ENCODE measurements at places on chromosomes 5 and 9.

- H3K4me3 ChIP-seq: peak overlapping the region; percentile 63
- H3K27ac ChIP-seq: no peak overlapping the region
- H3K27me3 ChIP-seq: peaks cover 27% of the 10 kb centered on the region
- peaks cover 50% of the 10 kb centered on the region for H3K4me1 ChIP-seq
These were observed 6.5 kb downstream of the UNC5A start for GRCh38 chr5:176816791-176817347.

DNA sequence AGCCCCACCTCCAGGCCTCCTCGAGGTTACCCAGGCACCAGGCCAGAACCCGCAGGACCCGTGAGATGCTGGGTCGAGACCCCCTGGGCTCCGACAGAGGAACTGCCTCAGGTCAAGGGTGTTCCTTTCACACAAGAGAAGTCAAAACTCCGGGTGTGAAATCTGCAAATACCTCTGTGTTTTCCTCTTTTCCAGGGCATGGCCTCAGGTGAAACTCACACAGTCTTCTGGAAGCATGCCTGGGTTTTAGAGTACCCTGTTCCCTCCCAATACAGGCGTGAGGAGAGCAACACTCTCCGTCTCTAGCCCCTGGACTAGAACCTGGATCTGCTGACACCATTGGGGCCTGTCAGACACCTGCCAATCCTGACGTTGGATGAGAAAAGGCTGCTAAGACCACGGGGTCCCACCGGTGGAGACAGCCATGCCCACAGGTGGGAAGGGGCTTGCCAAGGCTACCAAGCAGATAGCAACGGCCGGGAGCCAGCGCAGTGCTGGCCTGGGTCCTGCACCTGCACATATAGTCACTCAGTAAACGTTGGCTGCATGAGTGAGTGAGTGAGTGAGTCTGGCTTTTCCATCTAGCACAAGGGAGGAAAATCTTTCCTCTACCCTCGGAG lies 182.0 kb upstream of the PPP1R26 start:
- no peaks in the 10 kb centered on the region for H3K36me3 ChIP-seq
- no peak overlapping the region for H3K27ac ChIP-seq
- no peaks in the 10 kb centered on the region for H3K27me3 ChIP-seq

GRCh38 chr9:16252616-16253015 lies 617.9 kb downstream of the BNC2 start:
- H3K27me3 ChIP-seq: peaks cover 8% of the 10 kb centered on the region
- H3K27ac ChIP-seq: no peak overlapping the region
- no peak for DNase-seq
- H3K36me3 ChIP-seq: no peaks in the 10 kb centered on the region
- peaks cover 30% of the 10 kb centered on the region for H3K4me1 ChIP-seq

DNA sequence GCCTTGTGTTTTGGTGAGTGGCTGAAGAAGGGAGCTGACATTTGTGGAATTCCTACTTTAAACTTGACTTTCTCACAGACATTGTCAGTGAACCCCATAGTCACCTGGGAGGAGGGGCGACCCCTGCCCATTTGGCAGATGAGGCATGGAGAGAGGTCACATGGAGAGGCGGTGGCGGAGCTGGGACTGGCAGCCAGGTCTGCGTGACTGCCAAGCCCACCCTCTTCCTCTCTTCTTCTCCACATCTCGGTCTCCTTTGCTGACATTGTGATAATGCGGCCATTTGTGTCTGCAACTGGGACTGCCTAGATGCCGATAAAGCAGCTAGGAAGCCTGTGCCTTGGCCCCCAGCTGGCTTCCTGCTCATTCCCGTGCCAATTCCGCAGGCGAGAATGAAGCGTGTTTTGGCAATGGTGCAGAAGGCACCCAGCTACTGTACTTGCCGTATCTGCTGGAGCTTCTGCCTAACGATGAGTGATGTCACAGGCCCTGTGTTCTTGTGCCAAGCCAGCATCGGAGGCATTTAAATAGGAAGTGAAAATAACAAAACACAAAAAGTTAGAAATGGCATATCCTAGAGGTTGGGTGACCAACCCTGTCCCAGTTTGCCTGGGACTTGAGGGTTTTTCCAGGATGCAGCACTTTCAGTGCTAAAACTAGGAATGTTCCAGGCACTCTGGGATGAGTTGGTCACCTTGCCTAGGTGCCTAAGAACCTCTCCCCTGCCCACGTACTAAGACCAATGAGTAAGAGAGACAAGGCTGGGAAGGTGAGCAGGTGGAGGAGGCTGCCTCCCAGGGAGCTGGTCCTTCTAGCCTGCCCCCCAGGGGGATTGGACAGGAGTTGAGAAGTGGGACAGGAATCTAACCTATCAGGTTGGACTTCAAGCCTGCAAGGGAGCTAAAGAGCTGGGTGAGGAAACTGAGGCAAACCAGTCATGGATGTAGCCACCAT lies 23.6 kb downstream of the OLFML2A start:
- H3K4me3 ChIP-seq: no peak overlapping the region
- 0 out of 2 replicates have a peak, but pooled peaks cover 4% of the 10 kb centered on the region for H3K4me1 ChIP-seq
- peak overlapping the region; percentile 60 for H3K27ac ChIP-seq

DNA sequence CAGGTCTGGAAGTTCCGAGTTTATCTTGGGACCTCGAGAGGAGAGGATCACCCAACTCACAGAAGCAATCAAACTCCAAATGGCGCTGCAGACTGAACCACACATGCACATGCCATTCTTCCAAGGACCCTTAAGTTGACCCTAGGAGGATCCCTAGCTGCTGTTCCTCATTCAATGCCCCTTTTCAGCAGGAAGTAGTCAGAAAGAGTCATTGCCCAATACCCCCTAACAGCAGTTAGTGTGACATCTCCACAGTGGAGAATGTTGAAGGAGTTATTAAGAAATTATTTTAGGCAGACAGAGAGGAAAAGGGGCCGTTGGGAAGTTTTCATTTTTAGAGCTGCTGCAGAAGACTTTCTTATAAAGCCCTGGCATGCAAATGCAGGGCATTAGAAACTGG lies 229.9 kb upstream of the DAB2 start:
- no peak for DNase-seq
- no peak overlapping the region for H3K27ac ChIP-seq
- no peaks in the 10 kb centered on the region for H3K36me3 ChIP-seq
- H3K4me1 ChIP-seq: no peaks in the 10 kb centered on the region
- no peak overlapping the region for H3K4me3 ChIP-seq

- peaks cover 1% of the 10 kb centered on the region for H3K36me3 ChIP-seq
- peaks cover 55% of the 10 kb centered on the region for H3K4me1 ChIP-seq
These were observed 45.0 kb downstream of the PRR16 start for GRCh38 chr5:120509053-120509452.

All from WTC11 (cell line).